Astrocyte (in vitro differentiated cells and primary cell): ENCODE measurements at places on chromosomes 11 and 22. TPM values are rescaled to one million over a fixed set of nuclear protein-coding genes. Genes with fewer than 3 reads are reported as not detected.
A peak's percentile ranks its signal among the peaks of the same experiment; 100 is the strongest.

DNA sequence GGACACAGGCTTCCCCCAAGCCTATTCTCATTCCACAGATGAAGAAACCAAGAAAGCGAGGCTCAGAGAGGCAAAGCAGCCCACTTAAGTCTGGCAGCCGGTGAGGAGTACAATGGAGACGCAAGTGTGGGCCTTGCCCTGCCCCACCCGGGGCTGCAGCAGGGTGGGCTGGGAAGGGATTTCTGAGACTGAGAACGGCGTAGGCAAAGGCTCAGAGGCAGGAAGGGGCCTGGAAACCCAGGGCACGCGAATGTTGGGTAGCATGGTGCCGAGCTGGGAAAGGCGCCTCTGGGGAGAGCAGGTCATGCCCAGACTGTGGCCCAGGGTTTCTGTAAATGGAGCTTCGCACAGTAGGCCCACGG is 47.5 kb upstream of the SHISAL1 start:
- peaks cover 51% of the 10 kb centered on the region for H3K4me1 ChIP-seq
- no peak overlapping the region for H3K4me3 ChIP-seq
- DNase-seq = no peak
- H3K36me3 ChIP-seq = no peaks in the 10 kb centered on the region

DNA sequence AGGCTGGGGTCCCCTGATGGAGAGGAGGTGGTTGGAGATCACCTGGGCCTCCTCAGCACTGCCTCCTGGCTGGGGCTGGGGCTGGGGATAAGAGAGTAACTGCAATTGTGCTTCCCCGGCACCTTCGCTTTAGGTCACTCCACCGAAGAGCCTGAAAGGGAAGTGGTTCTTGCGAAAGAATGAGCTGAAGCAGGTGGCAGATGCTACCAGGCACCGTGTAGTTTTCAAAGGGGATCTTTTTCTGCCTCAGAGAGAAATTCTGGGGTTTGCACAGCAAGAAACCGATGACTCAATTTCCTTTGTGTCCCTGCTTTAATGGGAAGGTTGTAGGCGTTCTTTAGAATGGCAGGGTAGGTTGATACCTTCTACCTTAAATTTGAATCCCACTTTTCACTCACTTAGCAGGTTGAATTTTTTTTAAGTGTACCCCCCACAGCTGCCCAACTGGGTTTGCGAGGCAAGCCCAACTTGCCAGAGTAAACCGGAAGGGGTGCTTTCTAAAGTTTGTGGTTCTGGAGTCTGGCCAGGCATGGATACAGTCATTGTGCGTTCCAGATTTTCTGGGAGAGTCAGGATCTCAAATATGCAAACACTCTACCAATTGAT is 5.3 kb downstream of the CD44 start:
- H3K36me3 ChIP-seq = peaks cover 12% of the 10 kb centered on the region
- H3K27ac ChIP-seq = peak overlapping the region; percentile 94
- peak; percentile 84 for DNase-seq
- no peaks in the 10 kb centered on the region for H3K27me3 ChIP-seq

GRCh38 chr22:29750559-29751538 is 16.0 kb downstream of the ZMAT5 start:
- no peaks in the 10 kb centered on the region for H3K27me3 ChIP-seq
- H3K27ac ChIP-seq = no peak overlapping the region
- H3K36me3 ChIP-seq = no peaks in the 10 kb centered on the region
- H3K4me1 ChIP-seq = no peaks in the 10 kb centered on the region
- no peak for DNase-seq

The MUC5B gene
- not detected in 2 replicates for total RNA-seq

The OR52L1 gene
- not detected in 2 replicates for total RNA-seq

The ZP1 gene
- total RNA-seq = 0.43 TPM in 1 of 2 replicates, not detected in the other
